Lower lobe of right lung (tissue), 2 donors: ENCODE measurements at places on chromosomes 12 and 14. TPM values are rescaled to one million over a fixed set of nuclear protein-coding genes. Genes with fewer than 3 reads are reported as not detected.

OR4K13 gene
- total RNA-seq: not detected

DAO gene
- total RNA-seq: not detected

OR6C75 gene
- total RNA-seq: not detected

PPFIA2 gene
- 0.83 TPM for total RNA-seq

DYNC1H1 gene
- 437 TPM for total RNA-seq

RFLNA gene
- total RNA-seq: 0.50 TPM
